ENCODE measurements at places on chromosomes 1 and 21.

GRCh38 chr1:207869859-207870258 lies 41.1 kb downstream of the CD34 start:
- H3K27ac ChIP-seq, result peak overlapping the region; percentile 86
- peak overlapping the region; percentile 75 for H3K4me3 ChIP-seq
- H3K27me3 ChIP-seq, result no peaks in the 10 kb centered on the region
- H3K4me1 ChIP-seq, result peaks cover 79% of the 10 kb centered on the region

- DNase-seq, result no peak
- H3K27ac ChIP-seq, result no peak overlapping the region
- no peaks in the 10 kb centered on the region for H3K27me3 ChIP-seq
These were observed 7.9 kb upstream of the CDC73 start for GRCh38 chr1:193113992-193114332.

GRCh38 chr1:221708987-221709386 lies 32.9 kb downstream of the DUSP10 start:
- H3K36me3 ChIP-seq, result peaks cover 30% of the 10 kb centered on the region
- H3K4me3 ChIP-seq, result no peak overlapping the region
- H3K4me1 ChIP-seq, result peaks cover 63% of the 10 kb centered on the region
- H3K27ac ChIP-seq, result peak overlapping the region; percentile 90
- H3K27me3 ChIP-seq, result no peaks in the 10 kb centered on the region

DNA sequence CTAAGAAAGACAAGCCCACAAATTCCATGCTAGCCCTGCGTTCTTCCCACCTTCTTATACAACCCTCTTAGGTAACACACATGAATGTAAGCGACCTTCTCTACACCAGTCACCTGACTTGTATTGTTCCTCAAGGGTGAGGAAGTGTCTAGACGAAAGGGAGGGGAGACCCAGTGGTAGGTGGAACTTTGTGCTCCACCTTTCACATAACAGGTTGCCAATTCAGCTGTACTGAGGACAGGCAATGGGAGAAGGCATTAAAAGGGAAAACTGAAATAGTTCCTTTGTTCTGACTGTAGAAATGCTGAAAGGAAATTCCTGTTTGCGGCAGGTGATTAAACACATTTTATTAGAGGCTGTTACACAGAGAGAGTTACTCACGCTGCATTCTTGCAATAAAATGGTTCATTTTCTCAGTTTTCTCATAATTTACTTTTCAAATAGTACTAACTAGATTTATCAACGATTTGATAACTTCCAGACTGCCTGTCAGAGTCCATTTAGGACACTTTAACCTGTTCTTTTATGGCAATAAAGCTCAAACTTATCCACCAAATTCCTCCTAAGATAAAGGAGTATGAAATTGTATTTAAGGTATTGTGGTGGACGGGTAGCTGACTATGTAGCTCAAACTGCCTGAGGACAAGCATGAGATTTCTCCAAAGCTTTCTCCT lies 17.8 kb upstream of the CHRM3 start:
- H3K4me3 ChIP-seq, result no peak overlapping the region
- H3K4me1 ChIP-seq, result no peaks in the 10 kb centered on the region
- H3K36me3 ChIP-seq, result no peaks in the 10 kb centered on the region
- H3K27ac ChIP-seq, result no peak overlapping the region
- H3K27me3 ChIP-seq, result peaks cover 10% of the 10 kb centered on the region

DNA sequence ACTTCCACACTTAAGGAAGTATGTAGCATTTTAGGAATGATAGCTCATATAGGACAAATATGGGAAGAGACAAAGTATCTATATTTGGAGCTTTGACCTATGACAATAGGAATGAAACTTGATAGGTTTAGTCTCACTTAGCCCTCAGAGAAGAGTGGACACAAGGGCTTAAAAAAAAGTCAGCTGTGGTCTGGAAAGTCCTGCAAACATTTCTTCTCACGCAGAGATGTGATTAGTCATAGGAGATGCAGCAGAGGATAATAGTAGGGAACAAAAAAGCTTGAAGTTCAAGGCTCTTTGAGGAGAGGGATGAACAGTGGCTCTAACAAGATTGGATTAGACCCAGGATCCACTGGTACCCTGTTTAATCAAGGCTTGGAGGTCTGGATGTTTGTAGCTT lies 14.8 kb upstream of the RNF220 start:
- peaks cover 11% of the 10 kb centered on the region for H3K27me3 ChIP-seq
- H3K4me1 ChIP-seq, result no peaks in the 10 kb centered on the region
- no peak overlapping the region for H3K4me3 ChIP-seq
- H3K36me3 ChIP-seq, result no peaks in the 10 kb centered on the region
- DNase-seq, result no peak

Measured in activated CD8-positive, alpha-beta T cell treated with anti-CD3 and anti-CD28 coated beads for 36 hours (primary cell).